ENCODE measurements at places on chromosomes 16 and 17. TPM values are rescaled to one million over a fixed set of nuclear protein-coding genes. Genes with fewer than 3 reads are reported as not detected.

DNA sequence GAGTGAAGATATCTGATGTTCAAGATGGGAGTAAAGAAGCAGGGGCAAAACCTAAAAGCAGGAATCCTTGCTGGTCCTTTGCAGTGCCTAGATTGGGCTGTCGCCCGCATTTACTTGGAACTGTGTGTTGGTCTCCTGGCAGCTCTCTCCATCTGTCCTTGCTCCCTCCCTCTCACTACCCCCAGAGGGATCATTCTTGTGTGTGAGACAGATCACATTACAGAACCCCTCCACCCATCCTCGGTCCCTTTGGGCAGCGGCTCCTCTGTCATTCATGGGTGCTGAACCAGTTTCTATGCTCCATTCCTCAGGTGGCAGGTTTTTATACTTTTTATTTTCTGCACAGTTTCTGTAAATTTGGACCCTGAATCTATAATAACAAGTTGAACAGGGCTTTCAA is 99.4 kb upstream of the MYOCD start:
- no peak for DNase-seq

GRCh38 chr17:8618825-8619224 is 11.7 kb downstream of the MYH10 start:
- no peak for DNase-seq

DNA sequence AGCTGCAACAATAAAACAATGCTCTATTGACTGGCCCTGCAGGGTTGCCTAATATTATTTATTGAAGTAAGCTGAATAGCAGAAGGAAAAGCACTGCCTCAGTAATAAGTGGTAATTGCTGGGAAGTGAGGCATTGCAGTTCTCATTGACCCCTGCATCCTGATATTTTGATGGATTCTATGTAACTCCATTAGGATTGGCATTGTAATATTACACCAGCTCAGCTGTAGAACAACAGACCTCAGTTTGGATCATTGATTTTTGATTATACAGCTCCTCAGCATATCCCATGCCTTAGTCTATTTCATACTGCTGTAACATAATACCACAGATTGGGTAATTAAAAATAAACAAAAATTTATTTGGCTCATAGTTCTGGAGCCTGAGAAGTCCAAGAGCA is 650.6 kb upstream of the SALL1 start:
- no peak for DNase-seq

GRCh38 chr16:14324581-14324980 is 253.5 kb downstream of the MRTFB start:
- peak; percentile 45 for DNase-seq

- no peak for DNase-seq
Measured at GRCh38 chr16:25192096-25192495, 24.7 kb upstream of the AQP8 start.

DNA sequence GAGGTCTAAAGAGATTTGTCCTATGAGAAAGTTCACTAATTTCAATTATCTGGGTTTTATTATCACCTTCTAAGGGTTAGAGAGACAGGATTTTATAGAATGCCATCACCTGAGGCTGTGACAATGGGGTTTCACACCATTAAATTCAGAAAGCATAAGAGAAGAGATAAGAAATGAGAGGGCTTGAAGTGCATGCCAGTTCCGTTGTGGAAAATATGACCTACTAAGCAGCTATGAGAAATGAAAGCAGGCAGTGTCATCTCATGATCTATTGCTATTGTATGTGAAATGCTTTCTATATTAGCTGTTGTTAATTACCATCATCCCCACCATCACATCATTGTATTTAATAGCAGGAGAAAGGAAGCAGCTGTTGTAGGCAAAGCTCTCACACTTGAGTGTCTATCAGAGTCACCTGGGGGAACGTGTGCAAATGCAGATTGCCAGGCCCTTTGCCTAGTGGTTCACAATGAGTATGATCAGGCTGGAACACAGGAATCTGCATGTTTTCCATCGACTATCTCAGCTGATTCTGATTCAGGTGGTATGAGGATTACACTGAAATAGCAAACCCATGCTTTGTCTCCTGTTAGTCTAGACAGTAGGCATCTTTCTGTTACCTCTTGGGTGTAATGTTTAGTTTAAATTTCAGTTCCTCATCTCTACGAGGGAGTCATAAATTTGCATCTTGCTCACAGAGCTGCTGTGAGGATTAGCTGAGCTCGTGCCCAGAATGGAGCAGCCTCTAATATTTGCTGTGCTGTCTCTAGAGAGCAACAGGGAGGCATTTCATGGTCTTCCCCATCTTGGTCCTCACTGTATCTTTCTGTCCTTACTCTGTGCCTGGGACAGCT is 256.4 kb downstream of the CDH13 start:
- DNase-seq: no peak

DNA sequence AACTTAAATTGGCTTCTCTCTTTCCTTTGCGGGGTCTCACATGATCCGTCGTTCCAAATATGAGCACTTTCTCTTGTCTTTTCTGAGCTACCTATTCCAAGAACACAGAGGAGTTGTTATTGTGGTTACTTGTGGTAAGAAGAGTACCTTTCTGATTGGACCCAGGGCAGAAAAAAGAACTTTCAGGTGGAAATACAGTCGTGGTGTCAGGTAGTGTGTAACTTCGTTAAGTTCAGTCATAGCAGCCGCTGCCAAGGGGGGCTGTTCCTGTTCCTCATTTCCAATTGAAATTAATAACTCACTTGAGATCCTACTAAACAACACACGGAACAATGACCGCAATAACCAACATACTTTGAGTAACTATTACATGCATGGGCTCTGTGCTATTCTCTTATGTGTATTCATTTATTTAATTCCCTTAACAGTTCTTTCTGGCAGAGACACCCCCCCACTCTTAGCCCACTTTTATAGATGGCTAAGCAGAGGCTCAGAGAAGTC is 681.7 kb downstream of the MAF start:
- DNase-seq: no peak

DNA sequence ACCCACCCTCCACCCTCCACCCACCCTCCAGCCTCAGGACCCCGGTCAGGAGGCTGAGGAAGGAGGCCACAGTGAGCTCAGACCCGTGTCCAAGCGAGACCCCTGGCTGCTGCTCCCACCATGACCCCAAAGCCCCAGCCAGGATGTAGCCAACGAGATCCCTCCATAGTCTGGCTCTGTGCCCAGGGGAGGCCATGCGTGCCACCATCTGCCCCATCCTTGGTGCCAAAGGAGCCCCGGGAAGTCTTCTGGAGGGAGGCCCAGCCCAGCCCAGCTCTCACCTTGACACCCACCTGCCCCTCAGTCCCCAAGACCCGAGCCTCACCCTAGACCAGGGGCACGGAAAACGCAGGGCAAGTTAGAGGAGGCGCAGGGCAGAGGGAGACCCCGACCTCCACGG is 34.2 kb downstream of the PIEZO1 start:
- no peak for DNase-seq

- DNase-seq: no peak
Measured at GRCh38 chr17:55336426-55336825, 71.7 kb downstream of the HLF start.

- DNase-seq: no peak
Measured at GRCh38 chr17:59827721-59828477, 64.8 kb downstream of the TUBD1 start.

GRCh38 chr17:58677194-58677880 is 14.5 kb downstream of the TEX14 start:
- DNase-seq: no peak

GRCh38 chr17:57324631-57325030 is 68.3 kb downstream of the MSI2 start:
- no peak for DNase-seq

GRCh38 chr16:47624563-47624962 is 163.4 kb downstream of the PHKB start:
- no peak for DNase-seq

DNA sequence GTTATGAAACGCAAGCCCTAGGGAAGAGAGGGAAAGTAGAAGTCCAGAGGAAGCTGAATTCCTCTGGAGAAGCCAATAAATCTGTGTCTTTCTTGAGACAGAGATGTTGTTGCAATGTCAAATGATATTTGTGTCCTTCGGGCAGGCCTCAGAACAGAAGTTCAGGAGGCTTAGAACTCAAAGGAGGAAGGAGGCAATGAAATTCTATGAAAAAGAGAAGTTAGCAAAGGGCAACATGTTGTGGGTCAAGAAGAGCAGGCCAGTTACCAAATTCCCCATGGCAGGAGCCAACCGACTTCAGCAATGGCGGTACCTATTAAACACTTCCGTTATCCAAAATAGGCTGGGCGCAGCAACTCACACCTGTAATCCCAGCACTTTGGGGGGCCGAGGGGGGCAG is 109.0 kb upstream of the DHX40 start:
- DNase-seq: no peak

DNA sequence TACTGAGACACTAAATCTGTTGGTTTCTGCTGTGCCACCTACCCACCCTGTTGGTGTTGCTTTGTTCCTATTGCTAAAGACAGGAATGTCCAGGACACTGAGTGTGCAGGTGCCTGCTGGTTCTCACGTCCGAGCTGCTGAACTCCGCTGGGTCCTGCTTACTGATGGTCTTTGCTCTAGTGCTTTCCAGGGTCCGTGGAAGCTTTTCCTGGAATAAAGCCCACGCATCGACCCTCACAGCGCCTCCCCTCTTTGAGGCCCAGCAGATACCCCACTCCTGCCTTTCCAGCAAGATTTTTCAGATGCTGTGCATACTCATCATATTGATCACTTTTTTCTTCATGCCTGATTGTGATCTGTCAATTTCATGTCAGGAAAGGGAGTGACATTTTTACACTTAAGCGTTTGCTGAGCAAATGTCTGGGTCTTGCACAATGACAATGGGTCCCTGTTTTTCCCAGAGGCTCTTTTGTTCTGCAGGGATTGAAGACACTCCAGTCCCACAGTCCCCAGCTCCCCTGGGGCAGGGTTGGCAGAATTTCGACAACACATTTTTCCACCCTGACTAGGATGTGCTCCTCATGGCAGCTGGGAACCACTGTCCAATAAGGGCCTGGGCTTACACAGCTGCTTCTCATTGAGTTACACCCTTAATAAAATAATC is 14.6 kb downstream of the STH start:
- DNase-seq: peak; percentile 33

DNA sequence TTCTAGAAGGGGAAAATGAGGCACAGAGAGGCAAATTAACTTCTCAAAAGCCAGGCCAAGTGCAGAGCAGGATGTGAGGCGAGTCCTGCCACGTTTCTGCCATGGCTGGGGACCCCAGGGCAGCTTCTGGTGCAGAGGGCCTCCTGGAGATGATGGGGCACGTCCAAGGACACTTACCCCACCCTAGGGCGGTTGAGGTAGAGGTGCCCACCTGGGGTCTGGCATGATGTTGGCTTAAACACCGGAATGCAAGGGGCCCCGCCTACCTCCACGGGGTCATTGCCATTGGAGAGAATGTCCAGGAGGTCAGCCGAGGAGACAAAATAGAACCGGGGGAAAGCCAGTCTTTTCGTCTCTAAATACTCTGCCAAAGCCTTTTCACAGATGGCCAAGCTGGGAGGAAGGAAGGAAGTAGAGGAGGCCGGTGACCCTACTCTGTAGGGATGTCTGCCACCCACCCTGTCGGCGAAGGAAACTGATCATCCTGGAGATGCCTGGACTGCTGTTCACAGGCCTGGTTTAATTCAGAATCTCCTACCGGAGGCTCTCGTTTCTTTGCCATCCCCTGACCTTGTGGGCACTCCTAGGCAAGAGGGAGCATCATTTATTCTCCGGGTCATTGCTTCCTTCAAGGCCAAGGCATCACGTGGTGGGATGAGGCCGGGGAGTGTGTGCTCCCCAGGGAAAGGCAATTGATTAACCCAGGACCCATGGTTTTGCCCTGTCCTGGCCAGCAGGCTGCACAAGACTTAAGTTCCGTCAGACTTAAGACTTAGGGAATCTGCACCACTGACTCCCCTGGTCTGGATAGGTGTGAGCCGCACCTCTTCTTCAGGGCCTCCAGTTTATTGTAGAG is 70.5 kb downstream of the DNAH17 start:
- DNase-seq: no peak

DNA sequence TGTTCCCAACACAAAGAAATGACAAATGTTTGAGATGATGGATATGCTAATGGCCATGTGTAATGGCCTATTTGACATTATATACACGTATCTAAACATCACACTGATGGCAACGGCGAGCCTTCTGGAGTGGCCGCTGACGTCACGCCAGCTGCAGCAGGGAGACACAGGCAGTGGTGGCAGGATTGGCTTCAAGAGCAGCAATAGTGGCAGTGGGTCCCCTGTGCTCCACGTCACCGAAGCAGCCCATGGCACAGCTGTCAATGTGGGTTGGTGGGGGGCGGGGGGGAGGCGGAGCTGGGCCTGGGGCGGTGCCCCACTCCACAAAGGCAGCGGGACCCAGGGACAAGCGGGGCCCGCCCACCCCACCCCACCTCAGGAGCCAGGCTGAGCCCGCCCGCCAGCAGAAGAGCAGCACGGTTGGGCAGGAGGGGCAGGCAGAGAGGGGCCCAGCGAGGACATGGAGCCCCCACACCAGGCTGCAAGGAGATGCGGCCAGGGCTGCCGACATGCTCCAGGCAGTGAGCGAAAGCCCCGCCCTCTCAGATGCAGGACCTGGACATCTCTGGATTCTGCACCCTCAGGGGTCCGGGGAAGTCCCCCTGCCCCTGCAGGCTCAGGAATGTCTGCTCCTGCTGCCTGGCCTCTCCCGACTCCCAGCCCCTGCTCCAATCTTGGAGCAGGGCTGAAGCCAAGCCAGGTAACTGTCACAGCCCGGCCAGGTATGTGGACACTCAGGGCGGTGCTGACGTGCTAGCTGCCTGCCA is 64.6 kb downstream of the USP32 start:
- no peak for DNase-seq

DNA sequence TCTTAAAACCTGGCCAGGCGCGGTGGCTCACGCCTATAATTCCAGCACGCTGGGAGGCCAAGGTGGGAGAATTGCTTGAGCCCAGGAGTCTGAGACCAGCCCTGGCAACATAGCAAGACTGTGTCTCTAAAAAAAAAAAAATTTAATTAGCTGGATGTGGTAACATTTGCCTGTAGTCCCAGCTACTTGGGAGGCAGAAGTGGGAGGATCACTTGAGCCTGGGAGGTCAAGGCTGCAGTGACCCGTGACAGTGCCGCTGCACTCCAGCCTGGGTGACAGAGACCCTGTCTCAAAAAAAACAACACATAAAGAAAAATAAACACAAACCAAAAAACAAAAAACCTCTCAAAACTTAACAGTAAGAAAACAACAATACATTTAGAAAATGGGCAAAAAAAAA is 106.3 kb downstream of the SMG6 start:
- no peak for DNase-seq

- no peak for DNase-seq
Measured at GRCh38 chr17:82080789-82081464, 15.3 kb upstream of the DUS1L start.

GRCh38 chr17:2792366-2793169 is 3.7 kb upstream of the RAP1GAP2 start:
- no peak for DNase-seq

- DNase-seq: no peak
Measured at GRCh38 chr17:28493460-28493859, 12.7 kb upstream of the FOXN1 start.

The HOXB7 gene
- total RNA-seq: not detected

The MARVELD3 gene
- total RNA-seq: 1.1 TPM

The ABCA3 gene
- 4.6 TPM for total RNA-seq

The CETP gene
- not detected for total RNA-seq

The HNF1B gene
- not detected for total RNA-seq

The NOXO1 gene
- total RNA-seq: 1.1 TPM

The MEOX1 gene
- not detected for total RNA-seq

The ICAM2 gene
- not detected for total RNA-seq

The METTL2A gene
- 25.4 TPM for total RNA-seq
